Caco-2 (cell line): ENCODE measurements at places on chromosomes 1 and 21. TPM values are rescaled to one million over a fixed set of nuclear protein-coding genes. Genes with fewer than 3 reads are reported as not detected.
A peak's percentile ranks its signal among the peaks of the same experiment; 100 is the strongest.

- DNase-seq, result peak; percentile 41
Observed at GRCh38 chr1:171740987-171741871, 636 bp downstream of the VAMP4 start.

DNA sequence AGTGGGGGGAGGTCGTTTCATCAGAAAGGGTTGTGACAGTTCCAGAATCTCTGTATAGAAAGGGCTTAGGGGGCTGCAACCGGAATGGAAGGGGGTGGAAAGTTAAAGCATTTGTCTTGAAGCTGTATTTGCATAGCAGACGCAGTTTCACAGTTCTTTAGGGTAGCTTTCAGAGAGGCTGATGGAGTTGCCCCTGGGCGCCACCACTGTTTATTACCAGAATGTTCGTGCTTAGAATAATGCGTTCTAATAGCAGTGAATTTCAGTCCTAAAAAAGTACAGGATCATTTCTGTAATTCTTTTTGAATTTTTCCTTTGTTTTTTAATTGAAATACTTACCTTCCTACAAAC lies 1.3 kb downstream of the EXO1 start:
- no peak for DNase-seq

DNA sequence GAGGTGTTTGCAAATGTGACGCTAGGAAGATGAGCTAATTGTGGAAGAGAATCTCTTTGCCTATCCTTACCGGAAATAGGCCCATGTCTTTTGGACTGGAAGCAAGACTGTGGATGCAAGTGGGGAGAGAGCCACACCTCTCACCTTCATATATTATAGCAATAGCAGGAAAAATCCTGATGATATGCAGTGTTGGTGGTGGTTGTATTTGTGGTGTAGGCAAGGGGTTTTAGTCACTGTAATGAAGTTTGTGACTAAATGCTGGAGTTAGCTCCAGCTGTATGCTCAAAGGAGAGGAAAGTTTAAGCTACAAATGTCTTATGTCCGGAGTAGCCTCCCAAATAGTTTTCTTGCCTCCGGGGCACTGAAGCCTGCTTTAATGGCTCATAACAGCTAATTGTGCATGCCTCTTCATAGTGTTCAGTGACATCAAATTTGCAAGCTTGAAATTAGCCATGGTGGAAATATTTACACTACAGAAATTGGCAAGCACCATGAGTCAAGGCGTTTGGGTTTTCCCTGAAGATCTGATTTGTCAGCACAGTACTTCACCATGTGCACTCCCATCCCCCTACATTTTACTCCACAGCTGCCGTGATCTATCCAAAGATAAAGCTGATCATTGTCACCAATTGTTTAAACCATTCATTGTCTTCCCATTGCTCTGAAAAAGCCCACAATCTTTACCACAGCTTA lies 102.6 kb upstream of the ZNF644 start:
- DNase-seq, result no peak

GRCh38 chr1:27318136-27318535 lies 3.8 kb upstream of the TMEM222 start:
- no peak for DNase-seq

DNA sequence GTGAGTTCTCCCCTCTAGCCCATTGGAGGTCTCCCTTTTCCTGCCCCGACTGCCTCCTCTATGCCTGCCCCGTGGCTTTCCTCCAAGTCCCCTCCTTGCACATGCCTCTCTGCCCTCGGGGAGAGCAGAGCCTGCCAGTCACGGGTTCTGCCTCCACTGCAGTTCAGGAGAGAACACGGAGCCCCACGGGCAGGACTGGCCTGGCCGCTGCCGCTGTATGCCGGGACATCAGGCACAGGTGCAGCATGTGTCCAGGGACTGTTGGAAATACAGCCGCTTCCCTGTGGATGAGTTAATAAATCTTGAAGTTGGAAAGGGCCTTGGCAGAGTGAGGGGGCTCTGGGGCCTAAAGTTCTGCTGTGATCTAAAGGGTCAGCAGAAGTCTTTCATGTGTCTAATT lies 676.6 kb downstream of the MATN1 start:
- no peak for DNase-seq

POMGNT1 gene
- 34.9 TPM in 2 replicates for total RNA-seq

DNA sequence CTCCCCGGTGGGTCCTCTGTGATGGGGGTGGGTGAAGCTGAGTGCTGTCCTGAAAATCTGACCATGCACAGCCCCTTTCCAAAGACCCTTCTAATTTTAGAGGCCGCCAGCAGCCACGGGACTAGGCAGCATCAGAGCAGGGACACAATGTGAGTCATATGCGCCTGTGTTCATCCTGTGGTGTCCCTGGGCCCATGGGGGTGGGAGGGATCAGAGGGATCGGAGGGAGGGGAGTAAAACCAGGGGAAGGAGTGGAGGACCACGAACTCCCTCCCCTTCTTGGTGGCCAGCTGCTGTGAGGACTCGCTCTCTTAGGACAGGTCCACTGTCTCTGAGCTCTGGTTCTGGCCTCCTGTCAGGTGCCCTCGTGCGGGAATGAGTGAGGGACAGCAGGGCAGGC lies 61.5 kb downstream of the ADARB1 start:
- DNase-seq, result no peak

TMEM240 gene
- 1.0 and 1.2 TPM in 2 replicates for total RNA-seq

GRCh38 chr1:17862121-17862520 lies 107.0 kb downstream of the ACTL8 start:
- no peak for DNase-seq

DNA sequence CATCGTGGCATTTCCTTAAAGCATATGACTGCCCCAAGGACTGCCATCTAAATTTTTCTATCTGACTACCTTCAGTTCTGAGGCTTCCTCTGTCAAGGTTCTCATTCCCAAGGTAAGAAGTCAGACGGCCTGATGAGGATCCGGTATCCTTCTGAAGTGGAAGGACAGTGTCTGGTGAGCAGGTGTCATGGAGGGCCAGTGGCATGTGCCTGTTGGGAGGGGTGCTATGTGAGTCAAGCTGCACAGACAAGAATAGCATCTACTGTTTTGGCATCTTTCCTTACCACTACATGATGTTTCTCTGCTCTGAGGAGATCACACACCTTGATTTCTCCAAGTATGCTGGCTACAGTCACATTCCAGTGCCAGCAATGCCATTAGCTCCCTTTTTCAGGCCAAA lies 99.6 kb upstream of the RGS1 start:
- DNase-seq, result no peak
